ENCODE measurements at places on chromosomes 3 and 15. TPM values are rescaled to one million over a fixed set of nuclear protein-coding genes. Genes with fewer than 3 reads are reported as not detected.

The ANKRD63 gene
- 1.6 TPM for total RNA-seq

The B2M gene
- total RNA-seq, result 2,061 TPM

The CIP2A gene
- total RNA-seq, result 2.5 TPM

The TGM5 gene
- total RNA-seq, result 0.26 TPM

The CFAP100 gene
- 0.40 TPM for total RNA-seq

The MKRN3 gene
- not detected for total RNA-seq

The RASGRF1 gene
- total RNA-seq, result 0.32 TPM

The FOXB1 gene
- not detected for total RNA-seq

The GRAMD1C gene
- total RNA-seq, result 8.2 TPM

The ISL2 gene
- total RNA-seq, result 0.86 TPM
